ENCODE measurements at places on chromosomes 11 and 22.

GRCh38 chr22:23695571-23696325, 4.9 kb downstream of the RGL4 start:
- no peak for DNase-seq

DNA sequence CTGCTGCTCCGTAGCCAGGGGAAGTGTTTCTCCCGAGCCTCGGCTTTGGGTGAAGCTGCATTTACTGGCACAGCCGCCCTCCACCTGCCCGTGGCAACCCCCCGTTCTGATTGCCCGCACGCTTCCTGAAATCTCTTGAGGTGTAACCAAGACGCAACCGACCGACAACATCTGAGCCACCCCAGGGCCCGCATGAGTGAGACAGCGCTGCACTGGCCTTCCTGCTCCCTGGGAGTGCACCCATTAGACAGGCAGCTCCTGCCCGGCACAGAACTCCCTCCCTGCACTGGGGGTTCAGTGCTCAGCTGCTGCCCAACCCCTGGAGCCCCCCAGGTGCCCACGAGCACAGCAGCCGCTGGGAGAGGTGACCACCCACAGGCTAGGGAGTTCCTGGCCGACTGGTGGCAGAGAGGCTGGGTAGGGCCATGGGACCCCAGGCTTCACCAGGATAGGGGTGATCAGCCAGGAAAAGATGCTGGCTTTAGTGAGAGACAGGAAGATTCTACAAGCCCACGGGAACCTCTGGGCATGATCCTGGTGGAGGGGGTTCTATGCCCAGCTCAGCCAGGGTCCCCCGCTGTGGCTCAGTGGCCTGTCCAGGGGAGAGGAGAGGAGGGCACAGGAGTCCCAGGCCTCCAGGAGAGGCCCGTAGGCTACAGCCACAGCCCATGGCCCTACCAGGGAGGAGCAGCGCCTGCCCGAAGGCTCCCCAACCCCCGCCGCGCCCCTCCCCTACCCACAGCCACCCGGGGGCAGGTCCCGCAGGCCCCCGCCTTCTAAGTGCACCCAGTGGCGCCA, 14.6 kb downstream of the PLXNB2 start:
- no peak for DNase-seq

GRCh38 chr11:3942956-3943497, 87.6 kb downstream of the STIM1 start:
- no peak for DNase-seq

GRCh38 chr22:24833881-24834495, 28.0 kb downstream of the SGSM1 start:
- DNase-seq: no peak

- DNase-seq: no peak
Observed at GRCh38 chr22:48316257-48317250, 1511.1 kb downstream of the BRD1 start.

DNA sequence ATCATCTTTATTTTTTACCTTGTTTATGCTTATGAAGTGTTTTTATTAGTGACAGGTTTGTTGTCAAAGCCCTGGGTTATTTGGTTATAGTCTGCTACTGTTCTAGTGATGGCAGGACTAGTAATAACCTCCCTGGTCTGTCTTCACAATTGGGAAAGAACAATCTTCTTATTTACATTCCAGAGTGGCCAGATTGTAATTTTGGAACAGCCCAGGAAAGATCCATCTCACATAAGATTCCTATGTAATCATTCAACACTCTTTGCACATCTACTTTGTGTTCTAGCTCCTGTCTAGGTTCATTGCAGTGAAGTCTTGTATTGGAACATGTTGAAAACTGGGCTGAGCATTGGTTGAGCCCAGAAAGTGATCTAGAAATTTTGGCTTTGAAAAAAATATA, 63.8 kb downstream of the CYB5R2 start:
- no peak for DNase-seq

DNA sequence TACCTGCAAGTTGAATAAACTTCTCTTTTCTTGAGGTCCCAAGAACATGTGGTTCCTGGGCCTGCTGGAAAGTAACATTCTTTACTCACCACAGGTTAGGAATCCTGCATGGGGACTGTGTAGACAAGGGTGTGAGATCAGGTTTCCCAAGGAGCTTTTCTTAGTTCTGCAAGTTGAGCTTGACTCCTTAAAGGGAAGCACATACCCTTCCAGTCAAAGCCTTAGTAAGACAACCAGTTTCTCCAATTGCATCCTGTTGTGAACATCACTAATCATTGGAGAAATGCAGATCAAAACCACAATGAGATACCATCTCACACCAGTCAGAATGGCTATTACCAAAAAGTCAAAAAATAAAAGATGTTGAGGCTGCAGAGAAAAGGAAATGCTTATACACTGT, 48.3 kb upstream of the PAK1 start:
- no peak for DNase-seq
